ENCODE measurements at places on chromosomes 11 and 22.

DNA sequence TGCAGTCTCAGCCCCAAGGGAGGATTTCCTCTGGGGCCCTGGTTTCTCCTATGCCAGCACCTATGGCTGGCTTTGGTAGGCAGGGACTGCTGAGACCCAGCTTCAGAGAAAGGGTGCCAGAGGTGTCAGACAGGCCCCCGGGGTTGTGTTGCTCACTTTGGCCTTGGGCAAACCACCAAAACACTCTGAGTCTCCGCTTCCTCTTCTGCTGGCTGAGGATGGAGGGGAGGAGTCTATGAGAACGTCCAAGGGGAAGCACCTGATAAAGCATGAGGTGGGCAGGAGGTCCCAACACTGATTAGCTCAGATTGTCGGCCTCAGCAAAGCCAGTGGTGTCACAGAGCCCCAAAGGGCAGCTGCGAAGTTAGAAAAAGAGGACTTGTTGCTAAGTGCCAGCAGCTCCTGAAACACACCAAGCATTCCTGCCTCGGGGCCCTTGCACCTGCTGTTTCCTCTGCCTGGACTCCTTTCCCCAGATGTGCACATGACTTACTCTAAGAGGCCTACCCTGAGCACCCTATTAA is 10.5 kb downstream of the SMTNL1 start:
- DNase-seq: no peak

DNA sequence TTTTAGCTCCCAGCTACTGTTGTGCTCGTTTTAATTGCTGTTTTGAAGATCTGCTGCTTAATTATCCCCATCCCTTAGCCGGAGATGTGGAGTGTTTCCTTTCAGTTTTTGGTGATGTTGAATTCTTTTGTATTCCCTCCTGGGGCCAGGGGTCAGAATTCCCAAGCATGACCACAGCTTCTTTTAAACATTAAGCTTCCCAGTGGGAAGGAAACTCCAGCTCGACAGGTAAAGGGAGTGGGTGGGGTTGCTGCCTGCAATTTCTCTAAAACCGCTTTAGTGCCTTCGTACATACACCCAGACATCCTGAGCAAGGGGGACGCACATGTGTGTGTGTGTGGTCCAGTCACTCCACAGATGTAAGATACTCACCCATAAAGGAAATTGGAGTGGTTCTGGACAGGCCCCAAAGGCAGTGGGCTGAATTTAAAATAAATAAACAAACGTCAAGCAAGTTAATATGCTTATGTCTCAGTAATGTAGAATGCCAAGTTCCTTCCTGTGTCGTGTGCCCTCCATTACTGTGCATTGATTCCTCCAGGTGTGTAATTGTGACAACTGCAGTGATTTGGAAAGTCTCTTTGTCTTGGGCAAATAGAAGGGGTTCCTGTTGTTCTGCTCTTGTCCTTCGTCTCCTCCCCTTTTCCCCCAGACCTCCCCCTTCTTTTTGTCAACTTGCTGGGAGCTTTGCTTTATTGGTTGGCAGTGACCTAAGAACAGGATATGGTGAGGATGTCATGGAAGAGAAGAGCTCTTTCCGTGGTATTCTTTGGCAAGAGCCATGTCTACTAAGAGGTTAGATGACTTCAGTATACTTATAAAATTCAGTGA is 19.2 kb upstream of the ADSL start:
- DNase-seq: peak; percentile 37

DNA sequence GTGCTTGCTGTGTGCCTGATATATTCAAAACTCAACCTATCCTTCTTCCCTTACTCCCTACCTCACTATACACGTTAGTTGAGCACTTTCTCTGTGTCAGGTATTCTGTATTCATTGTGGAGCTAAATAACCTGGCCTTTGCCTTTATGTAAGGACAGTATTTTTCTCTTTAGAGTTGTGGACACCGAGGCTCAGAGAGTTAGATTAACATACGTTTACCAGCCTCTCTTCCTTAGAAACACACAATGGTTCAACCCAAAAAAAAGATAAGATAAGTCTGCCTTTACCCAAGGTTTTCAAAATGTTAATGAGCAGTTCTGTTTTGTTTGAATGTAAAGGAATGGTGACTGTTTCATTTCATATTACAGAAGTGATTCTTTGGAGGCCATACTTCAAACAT is 45.0 kb downstream of the CBL start:
- no peak for DNase-seq

DNA sequence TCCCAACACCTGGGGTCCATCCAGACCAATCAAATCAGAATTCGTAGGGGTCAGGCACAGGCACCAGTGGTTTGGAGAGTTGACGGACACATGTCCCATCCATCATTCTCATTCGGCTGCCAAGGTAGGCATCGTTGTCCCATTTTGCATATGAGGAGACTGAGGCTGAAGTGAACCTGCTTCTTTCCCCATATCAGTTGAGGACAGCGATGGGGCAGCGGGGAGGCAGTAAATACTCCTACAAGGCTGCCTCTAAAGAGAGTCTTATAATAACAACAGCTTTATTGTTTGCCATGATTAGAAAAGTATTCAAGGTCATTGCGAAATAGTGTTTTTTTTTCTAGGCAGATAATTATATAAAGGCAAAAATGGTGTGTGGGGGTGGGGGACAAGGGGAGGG is 1.6 kb upstream of the BEST1 start:
- no peak for DNase-seq

DNA sequence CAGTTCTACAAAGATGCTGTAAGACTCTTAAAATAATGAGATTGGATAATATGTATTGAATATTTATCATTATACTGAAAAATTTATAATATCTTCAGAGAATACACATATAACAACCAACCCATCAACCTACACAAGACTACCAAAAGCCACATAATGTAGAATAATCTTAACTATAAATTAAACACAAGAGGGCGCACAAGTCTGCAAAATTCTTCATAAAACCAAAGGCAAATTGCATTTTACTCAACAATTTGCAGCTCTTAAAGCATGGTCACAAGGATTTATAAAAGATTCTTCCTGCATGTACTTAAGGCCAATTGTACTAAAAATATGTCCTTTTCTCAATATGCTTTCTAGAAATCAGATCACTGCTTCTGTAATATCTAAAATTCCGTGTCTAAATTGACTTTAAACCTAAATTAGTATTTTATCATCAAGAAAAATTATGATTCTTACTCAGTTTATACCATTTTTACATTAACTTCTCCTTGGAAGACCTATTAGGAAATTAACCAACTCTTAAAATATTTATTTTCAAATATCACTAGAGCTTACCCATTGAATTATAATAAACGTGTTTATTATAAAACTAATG is 79.0 kb downstream of the TTC28 start:
- no peak for DNase-seq

DNA sequence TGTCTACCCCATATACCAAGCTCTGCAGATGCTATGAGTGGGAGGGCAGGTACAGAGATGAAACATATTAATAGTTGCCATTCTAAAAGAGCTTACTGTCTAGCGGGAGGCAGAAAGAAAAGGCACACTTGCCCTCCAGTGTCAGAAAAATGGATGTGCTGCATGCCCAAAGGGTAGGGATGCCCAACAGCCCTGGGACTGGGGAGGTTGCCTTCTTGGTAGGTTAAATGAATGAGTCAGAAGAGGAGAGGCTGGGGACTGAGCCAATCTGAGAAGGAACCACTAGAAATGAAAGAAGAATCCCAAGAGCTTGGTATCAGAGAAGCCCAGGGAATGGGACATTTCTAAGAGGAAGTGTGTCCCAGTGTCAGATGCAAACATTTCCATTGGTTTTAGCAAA is 1.2 kb downstream of the BIRC3 start:
- DNase-seq: no peak
